ENCODE measurements at places on chromosomes 4 and X.

GRCh38 chr4:39662683-39663082 lies 24.0 kb upstream of the SMIM14 start:
- no peak for DNase-seq

- DNase-seq: no peak
Measured at GRCh38 chr4:7511525-7511924, 76.8 kb upstream of the PSAPL1 start.

DNA sequence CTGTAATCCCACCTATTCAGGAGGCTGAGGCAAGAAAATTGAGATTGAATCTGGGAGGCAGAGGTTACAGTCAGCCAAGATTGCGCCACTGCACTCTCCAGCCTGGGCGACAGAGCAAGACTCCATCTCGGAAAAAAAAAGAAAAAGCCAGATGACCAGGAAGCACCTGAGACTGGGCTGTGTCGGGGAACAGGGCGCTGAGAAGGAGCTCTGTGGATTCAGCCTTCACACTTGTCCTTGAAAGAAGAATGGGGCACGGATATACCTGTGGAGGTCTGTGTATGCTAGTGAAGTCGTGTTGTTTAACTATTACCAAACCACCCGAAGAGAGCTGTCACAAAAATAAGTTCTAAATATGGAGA lies 39.3 kb upstream of the TADA2B start:
- no peak for DNase-seq

- no peak for DNase-seq
Measured at GRCh38 chr4:176718881-176719280, 73.8 kb downstream of the VEGFC start.

GRCh38 chr4:40693946-40694345 lies 55.8 kb upstream of the NSUN7 start:
- no peak for DNase-seq

- no peak for DNase-seq
Measured at GRCh38 chr4:78880874-78881492, 58.3 kb downstream of the PAQR3 start.

DNA sequence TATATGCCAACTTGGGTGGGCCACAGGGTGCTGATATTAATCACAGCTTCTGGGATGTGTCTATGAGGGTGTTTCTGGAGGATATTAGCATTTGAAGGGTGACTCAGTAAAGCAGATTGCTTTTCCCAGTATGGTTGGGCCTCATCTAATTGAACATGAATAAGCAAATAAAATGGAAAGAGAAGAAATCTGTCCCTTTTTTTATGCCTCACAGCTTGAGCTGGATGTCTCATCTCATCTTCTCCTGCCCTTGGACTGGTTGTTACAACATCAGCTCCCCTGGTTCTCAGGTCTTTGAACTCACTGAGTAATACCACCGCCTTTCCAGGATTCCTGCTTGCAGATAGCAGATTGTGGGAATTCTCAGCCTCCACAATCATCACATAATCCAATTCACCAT lies 1149.2 kb downstream of the PCDH18 start:
- DNase-seq: no peak

GRCh38 chrX:40310447-40310846 lies 212.7 kb upstream of the BCOR start:
- no peak for DNase-seq

DNA sequence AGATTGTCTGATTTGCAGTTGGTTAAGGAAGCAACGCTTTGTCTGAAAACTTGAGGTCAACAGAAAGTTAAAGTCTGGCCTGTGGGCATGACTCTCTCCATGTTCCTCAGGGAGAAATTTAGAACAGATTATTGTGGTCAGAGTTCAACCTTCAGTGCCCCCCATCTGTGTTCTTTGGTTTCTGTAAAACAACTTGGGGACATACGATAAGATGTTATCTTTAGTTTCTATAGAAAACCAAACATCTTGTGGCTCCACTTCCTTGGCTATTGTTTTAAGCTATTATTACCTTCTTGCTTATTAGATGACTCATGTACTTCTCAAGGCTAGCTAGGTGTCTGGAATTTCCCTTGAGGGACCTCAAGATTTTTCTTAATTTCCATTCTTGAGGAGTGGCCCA lies 507.7 kb downstream of the PDHA2 start:
- no peak for DNase-seq

- DNase-seq: no peak
Measured at GRCh38 chr4:7630568-7631287, 196.0 kb upstream of the PSAPL1 start.

GRCh38 chrX:30822068-30822681 lies 66.9 kb downstream of the TAB3 start:
- no peak for DNase-seq

DNA sequence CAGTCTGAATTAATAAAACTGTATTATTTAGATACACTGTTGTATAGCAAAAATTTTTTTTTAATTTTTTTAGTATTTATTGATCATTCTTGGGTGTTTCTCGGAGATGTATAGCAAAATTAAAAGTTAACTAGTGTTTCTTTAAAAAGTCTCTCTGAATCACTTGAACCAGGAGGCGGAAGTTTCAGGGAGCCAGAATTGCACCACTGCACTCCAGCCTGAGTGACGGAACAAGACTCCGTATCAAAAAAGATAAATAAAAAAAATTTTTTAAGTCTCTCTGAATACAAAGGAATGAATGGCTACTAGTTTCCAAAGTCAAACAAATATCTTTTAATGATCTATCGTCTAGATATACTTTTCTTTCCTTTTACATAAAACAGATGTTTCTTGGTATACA lies 64.4 kb downstream of the ELF2 start:
- DNase-seq: no peak

DNA sequence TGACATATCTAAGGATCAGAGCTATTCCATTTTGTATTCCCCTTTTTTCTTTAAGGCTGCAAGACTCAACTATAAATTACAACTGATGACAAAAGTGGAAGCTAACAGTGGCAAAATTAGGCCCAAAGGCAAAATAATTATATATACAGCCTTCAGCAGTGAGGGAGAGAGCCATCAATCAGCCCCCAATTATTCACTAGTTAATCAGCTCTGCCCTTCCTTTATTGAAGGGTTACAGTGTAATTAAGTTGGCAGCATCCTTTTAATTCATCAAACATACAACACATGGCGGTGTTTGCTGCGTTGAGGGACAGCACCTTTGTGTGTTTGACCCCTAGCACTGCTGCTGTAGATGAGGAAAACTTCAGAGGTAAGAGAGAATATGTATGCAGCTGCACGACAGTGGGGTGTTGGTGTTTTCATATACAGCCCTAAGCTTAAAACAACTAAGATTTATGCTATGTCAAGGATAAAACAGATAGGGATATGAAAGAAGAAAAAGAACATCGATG lies 973.9 kb upstream of the POU3F4 start:
- DNase-seq: no peak

- no peak for DNase-seq
Measured at GRCh38 chrX:107684956-107685385, 56.7 kb downstream of the PRPS1 start.

DNA sequence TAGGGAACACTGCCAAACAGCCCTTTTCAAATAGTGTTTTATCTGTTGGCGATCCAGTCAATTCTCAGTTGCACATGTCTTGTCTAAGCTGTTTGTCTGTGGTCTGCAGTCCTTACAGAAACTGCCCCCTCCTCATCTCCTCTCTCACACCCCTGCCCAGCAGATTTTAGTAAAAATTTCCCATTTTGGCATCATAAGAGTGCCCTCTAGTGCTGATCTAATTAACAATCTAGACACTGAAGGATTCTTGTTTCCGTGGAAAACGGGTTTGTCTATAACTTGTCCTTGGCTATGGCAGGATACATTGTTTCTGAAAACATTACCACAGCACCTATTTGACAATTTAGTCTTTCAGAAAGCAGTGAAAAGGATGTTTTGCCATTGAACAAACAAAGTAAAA lies 227.2 kb upstream of the MBNL3 start:
- no peak for DNase-seq

DNA sequence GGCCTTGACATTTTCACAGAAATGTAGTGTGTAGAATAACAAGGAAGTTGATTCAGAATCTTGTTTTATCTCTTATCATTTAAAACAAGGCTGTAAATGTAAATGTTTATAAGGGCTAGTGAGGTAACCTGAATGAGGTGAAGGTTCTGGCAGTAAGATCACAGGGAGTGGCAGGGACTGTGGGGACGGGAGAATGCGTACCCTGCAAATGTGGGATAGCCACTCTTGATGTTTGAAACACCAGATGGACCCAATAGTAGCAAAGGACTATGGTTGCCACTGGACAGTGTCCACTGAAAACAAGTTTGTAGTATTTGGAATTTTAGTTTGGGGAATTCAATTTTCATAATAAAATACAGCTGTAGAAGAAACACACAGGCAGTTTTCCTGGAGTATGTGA lies 155.3 kb downstream of the FHIP1A start:
- DNase-seq: no peak

- DNase-seq: no peak
Measured at GRCh38 chr4:169566021-169566818, 46.2 kb downstream of the NEK1 start.

GRCh38 chr4:2248821-2249261 lies 6.9 kb upstream of the HAUS3 start:
- no peak for DNase-seq

- no peak for DNase-seq
Measured at GRCh38 chrX:113260474-113260873, 419.8 kb upstream of the AMOT start.

DNA sequence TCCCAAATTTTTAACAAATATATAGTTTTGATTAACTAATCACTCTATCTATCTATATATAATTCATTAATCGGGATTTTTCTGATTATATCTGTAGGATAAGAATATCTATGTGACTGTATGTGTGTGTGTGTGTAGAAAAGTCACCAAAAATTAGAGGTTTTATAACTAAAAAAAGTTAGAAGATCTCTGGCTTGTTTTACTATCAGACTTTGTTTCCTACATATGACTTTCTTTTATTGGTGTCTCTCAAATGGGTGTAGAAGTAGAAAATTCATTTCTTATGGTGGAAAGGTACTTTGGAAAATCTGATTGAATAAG lies 26.7 kb upstream of the TMPRSS11D start:
- DNase-seq: no peak

- DNase-seq: no peak
Measured at GRCh38 chr4:98305576-98305975, 44.4 kb downstream of the RAP1GDS1 start.

DNA sequence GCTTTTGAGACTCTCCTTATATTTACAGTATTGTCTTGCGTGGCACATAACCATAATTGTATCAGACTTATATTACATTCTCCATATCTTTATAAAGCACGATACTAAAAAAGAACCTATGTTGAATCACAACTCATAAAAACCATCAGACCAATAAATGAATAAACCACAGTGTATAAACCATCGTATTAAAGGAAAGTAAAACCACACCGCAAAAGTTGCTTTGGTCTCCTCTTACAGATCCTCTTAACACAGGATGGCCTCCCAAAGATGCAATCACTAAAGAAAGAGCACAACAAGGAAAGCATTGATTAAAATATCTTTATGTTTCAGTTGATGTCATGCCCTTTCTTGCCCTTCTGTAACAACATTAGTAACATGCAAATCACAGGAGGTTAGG lies 437.9 kb downstream of the AFF2 start:
- no peak for DNase-seq

DNA sequence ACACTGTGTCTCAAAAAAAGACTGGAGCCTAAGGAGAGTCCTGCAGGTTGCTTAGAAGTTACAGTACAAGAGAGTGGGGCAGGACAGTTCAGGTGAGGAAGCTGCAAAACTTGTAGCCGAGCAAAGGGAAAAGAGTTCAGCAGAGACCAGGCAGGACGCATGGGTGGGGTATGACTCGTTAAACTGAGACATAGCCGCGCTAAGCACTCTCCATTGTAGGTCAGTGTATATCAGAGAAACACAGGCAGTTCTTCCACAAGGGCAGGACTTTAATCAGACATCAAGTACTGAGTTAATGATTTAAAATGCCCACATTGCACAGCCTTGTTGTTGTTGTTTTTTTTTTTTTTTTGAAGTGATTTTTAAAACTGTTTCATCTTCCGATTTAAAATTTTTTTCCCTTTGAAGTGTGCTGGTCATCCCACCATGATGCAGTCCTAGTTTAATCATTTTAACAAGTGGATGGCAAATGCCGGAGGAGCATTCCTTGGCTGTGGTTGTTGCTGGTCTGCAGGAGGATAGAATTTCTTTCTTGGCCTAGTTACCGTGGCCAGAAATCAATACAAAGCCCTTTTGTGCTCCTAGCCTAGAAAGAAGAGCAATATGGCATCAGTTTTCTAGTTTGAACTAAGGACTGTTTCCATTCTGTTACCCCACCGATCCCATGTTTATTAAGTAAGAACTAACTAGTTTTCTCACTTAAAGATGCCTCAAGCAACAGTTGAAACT lies 10.3 kb downstream of the LAP3 start:
- no peak for DNase-seq

GRCh38 chrX:77009691-77010090 lies 437.5 kb upstream of the FGF16 start:
- DNase-seq: no peak

DNA sequence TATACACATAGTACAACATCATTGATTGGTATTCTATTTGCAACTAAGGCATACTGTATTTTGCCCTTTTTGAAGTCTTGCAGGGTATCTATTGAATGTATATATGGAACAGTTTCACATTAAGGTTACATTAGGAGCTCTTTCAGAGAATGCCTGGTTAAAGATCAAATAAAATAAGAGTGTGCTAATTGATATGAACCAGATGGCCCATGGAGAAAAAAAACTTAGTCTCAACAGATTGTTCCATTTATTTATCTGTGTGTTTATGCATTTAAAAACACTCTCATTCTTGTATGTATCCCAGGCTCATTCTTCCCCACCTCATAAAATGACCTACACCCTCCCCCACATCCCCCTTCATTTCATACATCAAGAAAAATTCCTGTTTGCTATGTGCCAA lies 35.2 kb upstream of the GRIA2 start:
- DNase-seq: no peak

GRCh38 chr4:56164907-56165306 lies 216.2 kb downstream of the CEP135 start:
- DNase-seq: no peak

DNA sequence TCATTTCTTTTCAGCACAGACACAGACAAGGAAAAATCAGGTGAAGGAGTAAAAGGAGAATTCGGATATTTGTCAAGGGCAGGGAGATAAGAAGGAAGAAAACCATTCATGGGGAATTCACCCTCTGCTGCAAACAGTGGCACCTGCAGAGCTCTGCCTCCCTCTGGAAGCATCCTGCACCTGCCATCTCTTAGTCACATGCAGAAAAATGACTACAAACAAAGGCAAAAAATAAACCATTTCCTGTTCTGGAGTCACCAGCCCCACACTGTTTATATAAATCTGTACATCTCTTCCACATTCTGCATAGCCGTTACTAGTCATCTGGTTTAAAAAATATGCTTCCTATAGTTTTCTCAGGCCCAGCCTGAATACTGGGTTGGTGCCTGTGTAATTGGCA lies 205.3 kb downstream of the ARAP2 start:
- no peak for DNase-seq

GRCh38 chr4:6473264-6474052 lies 1.0 kb upstream of the PPP2R2C start:
- no peak for DNase-seq

- DNase-seq: no peak
Measured at GRCh38 chr4:102447413-102447812, 53.7 kb upstream of the NFKB1 start.

GRCh38 chr4:46698891-46699290 lies 210.2 kb downstream of the COX7B2 start:
- DNase-seq: no peak

- no peak for DNase-seq
Measured at GRCh38 chr4:76210452-76210851, 3.2 kb downstream of the SCARB2 start.

- no peak for DNase-seq
Measured at GRCh38 chr4:102299354-102300107, 45.8 kb downstream of the SLC39A8 start.

Data from stimulated activated CD8-positive, alpha-beta memory T cell treated with anti-CD3 and anti-CD28 coated beads, Interleukin-15, amount 100 ng/mL, for 4 hours (primary cell).